ENCODE measurements at places on chromosomes 5 and 9.

- peak overlapping the region; percentile 81 for H3K27ac ChIP-seq
- no peaks in the 10 kb centered on the region for H3K27me3 ChIP-seq
- peaks cover 11% of the 10 kb centered on the region for H3K4me1 ChIP-seq
- peak overlapping the region; percentile 35 for H3K4me3 ChIP-seq
- DNase-seq = peak; percentile 70
- no peaks in the 10 kb centered on the region for H3K36me3 ChIP-seq
Measured at GRCh38 chr9:16964228-16964627, 93.8 kb upstream of the BNC2 start.

- no peaks in the 10 kb centered on the region for H3K27me3 ChIP-seq
- H3K36me3 ChIP-seq = no peaks in the 10 kb centered on the region
- H3K27ac ChIP-seq = no peak overlapping the region
- peaks cover 6% of the 10 kb centered on the region for H3K4me1 ChIP-seq
- no peak overlapping the region for H3K4me3 ChIP-seq
- peak; percentile 28 for DNase-seq
Measured at GRCh38 chr9:80552931-80553330, 981.2 kb downstream of the TLE4 start.

DNA sequence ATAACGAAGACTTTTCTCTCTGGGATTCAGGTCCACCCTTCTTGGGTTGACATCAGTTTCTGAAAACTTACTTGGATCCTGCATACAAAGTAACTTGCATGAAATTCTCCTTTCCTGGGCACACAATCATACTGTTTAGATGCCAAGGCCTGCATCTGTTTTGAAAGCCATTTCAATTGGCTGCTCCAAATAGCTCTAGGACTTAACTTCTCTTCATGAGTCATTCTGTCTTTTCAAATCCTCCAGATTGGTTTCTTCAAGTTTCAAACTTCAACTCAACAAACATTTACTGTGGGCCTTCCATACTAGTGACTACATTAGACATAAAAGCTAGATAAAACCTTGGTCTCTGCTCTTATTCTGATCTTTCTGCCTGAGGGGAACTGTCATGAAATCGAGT is 54.8 kb upstream of the HMHB1 start:
- no peak overlapping the region for H3K4me3 ChIP-seq
- no peaks in the 10 kb centered on the region for H3K36me3 ChIP-seq
- no peaks in the 10 kb centered on the region for H3K27me3 ChIP-seq
- H3K27ac ChIP-seq = no peak overlapping the region
- no peaks in the 10 kb centered on the region for H3K4me1 ChIP-seq

DNA sequence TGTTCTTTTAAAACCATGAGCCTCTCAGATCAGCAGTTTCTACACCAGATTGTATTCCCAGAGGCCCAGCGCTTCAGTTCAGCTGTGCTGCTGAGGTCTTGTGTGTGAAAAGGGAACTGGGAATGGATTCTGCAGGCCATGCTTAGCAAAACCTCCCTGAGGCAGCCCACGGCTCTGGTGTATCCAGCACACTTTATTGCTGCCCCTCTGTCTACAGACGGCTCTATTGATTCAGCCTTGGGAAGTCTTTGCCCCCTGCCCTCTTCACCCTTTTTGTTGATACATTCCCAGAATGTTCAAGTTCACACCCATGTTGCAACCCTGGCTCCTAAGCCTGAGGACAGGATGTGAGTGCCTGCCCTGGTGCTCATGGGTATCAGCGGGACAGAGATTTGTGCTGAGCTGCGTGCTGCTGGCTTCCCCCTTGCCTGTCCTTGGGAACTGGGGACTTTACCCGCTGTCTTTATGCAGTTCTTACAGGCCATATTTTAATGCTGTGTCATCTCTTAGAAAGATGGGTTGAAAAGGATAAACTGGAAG is 37.3 kb downstream of the ARHGAP26 start:
- H3K27me3 ChIP-seq = no peaks in the 10 kb centered on the region
- 0 out of 2 replicates have a peak overlapping the region, but pooled peaks have one; percentile 2 for H3K4me3 ChIP-seq
- DNase-seq = peak; percentile 89
- no peaks in the 10 kb centered on the region for H3K36me3 ChIP-seq

GRCh38 chr9:87119328-87119881 is 172.1 kb upstream of the GAS1 start:
- no peaks in the 10 kb centered on the region for H3K4me1 ChIP-seq
- no peak overlapping the region for H3K4me3 ChIP-seq
- H3K27ac ChIP-seq = no peak overlapping the region
- peak; percentile 21 for DNase-seq
- no peaks in the 10 kb centered on the region for H3K27me3 ChIP-seq

- peaks cover 7% of the 10 kb centered on the region for H3K36me3 ChIP-seq
- no peak for DNase-seq
- peaks cover 20% of the 10 kb centered on the region for H3K4me1 ChIP-seq
- H3K27ac ChIP-seq = no peak overlapping the region
- H3K4me3 ChIP-seq = no peak overlapping the region
Measured at GRCh38 chr9:120860083-120860482, 16.9 kb downstream of the PHF19 start.

- DNase-seq = no peak
- no peak overlapping the region for H3K27ac ChIP-seq
- no peak overlapping the region for H3K4me3 ChIP-seq
- H3K27me3 ChIP-seq = no peaks in the 10 kb centered on the region
- H3K36me3 ChIP-seq = no peaks in the 10 kb centered on the region
Measured at GRCh38 chr5:91885291-91886265, 502.5 kb upstream of the ARRDC3 start.

DNA sequence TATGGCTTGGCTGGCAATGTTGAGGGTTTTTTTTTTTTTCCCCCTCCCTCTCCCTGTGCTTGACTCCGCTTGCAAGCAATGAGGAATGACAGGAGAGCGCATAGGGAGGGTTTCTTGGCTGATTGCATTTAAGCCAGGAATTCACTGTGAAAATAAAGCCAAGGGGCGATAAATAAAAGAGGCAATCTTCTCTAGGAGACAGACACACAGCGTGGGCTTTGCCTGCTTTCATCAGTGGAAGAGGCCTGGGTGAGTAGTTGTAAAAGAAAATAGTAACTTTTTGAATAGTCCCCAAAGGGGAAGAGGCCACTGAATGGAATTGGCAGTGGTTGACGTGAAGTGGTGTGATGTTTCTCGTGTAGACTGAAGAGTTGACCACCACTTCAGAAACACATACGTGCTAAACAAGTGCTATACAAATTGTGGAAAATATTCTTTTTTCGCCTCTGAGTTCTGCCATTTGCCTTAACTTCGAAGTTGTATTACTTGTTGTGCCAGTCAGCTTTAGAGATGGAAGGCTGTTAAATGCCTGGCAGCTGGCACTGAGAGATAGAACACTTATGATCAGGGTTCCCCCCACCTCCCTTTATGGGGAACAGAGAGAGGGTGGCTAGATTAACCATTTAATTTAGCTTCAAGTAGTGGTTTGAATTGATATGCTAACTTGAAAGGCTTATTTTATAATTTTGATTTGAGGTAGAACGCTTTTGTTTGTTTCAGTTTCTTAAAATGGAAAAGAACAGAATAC is 3.0 kb downstream of the ZSWIM6 start:
- DNase-seq = no peak
- H3K27me3 ChIP-seq = no peaks in the 10 kb centered on the region
- H3K4me3 ChIP-seq = no peak overlapping the region
- 0 out of 2 replicates have a peak, but pooled peaks cover 8% of the 10 kb centered on the region for H3K36me3 ChIP-seq
- H3K27ac ChIP-seq = no peak overlapping the region

DNA sequence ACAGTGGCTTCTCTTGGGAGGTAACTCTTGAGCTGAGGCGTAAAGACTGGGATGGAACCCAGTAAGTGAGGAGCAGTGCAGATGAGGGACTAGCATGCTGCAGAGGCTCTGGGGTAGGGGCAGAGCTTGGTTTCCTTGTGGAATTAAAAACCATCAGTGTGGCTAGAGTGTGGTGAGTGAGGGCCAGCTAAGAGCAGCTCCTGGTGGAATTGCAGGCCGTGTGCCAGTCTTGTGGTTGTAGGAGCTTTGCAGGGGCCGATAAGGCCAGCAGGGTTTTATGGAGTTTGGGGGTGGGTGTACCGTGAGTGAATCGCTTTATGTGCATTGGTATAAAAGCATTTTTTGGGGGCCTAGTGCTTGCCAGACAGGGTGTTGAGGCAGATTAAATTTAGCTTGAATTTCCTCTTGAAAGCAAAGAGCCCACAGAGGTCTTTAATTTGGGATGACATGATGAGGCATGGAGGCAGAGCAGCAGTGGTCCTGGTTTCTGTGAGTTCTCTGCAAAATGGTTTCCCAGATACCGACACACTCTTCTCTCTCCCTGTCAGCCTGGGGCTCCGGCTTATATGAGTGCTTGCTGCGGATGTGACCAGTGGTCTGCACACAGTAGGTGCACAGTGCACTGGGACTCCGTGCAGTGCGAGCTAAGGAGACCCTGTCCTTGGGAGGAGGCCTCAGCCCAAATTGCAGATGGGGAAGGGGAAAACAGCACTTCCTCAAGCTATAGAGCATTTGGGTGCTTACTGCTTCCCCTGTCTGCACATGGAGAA is 176.4 kb upstream of the PITX1 start:
- no peak for DNase-seq
- H3K4me1 ChIP-seq = peaks cover 78% of the 10 kb centered on the region
- H3K36me3 ChIP-seq = no peaks in the 10 kb centered on the region
- no peaks in the 10 kb centered on the region for H3K27me3 ChIP-seq
- no peak overlapping the region for H3K4me3 ChIP-seq
- no peak overlapping the region for H3K27ac ChIP-seq

GRCh38 chr5:2797160-2797559 is 45.7 kb upstream of the IRX2 start:
- H3K36me3 ChIP-seq = no peaks in the 10 kb centered on the region
- H3K27ac ChIP-seq = no peak overlapping the region
- no peaks in the 10 kb centered on the region for H3K27me3 ChIP-seq
- no peak overlapping the region for H3K4me3 ChIP-seq

- no peak overlapping the region for H3K4me3 ChIP-seq
- no peaks in the 10 kb centered on the region for H3K27me3 ChIP-seq
- peaks cover 4% of the 10 kb centered on the region for H3K36me3 ChIP-seq
- H3K27ac ChIP-seq = no peak overlapping the region
Measured at GRCh38 chr9:125568621-125569020, 138.4 kb downstream of the MAPKAP1 start.

DNA sequence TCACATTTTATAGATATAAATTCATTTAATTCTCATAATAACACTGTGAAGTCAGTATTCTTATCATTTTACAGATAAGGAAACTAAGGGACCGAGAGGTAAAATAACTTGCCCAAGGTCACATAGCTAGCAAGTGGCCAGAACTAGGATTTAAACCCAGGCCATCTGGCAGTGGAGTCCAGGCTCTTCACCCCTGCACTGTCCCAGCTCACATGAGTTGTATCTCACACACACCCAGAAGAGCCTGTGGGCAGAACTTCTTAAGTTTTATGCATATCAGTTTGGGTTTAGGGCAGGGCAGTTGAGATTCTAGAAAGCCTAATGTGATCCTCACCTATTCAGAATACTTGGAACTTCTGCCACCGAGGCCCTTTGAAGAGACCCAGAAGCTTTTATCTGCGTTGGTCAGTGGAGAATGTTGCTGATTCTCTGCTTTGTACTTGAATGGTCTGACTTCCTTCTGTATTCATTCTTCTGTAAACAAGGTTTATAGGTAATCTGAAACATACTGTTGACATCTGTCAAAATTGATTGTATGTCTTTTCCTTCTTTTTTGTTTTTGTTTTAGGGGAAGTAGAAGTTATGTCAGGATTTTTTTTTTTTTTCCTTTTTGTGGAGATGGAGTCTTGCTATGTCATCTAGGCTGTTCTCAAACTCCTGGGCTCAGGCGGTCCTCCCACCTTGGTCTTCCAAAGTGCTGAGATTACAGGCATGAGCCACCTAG is 75.8 kb downstream of the KIAA1958 start:
- no peaks in the 10 kb centered on the region for H3K27me3 ChIP-seq
- DNase-seq = no peak
- no peaks in the 10 kb centered on the region for H3K36me3 ChIP-seq
- H3K27ac ChIP-seq = no peak overlapping the region
- no peaks in the 10 kb centered on the region for H3K4me1 ChIP-seq

GRCh38 chr9:13268469-13268868 is 11.0 kb downstream of the MPDZ start:
- DNase-seq = no peak
- H3K27ac ChIP-seq = no peak overlapping the region

- no peaks in the 10 kb centered on the region for H3K4me1 ChIP-seq
- H3K4me3 ChIP-seq = no peak overlapping the region
Measured at GRCh38 chr9:75814667-75815066, 75.8 kb upstream of the PCSK5 start.

DNA sequence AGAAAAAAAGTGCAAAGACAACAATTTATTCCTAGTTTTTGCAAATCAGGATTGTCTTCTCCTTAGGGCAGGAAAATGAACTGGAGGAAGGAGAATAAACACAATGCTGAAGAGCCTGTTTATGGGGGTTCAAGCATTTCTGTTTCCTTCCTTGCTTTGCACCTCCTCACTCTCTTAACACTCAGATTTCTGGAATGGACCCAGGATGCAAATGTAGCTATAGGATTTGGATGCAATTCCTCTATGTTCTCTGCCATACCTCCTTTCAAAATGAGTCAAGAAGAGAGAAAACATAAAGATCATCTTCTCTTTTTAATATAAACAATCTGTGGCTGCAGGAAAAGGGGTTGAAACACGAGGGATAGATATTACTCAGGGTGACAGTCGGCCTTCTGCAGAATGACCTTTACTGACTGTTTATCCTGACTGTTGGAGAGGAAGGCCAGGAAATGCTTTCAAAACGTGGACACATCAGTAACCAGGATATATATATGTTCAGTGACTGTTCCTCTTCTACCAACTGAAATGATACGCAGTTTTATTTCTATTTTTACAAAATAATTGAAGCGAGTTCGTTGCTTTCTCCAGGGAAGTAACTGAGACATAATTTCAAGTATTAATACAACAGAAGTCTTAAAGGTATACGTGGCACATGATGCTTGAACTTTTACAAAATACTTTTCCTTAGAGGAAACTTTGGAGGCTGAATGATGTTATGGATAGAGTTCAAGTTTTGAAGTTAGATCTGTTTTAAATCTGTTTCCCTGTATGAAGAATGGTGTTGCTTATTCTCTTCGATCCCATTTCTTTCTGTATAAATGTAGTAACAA is 44.4 kb downstream of the ACTBL2 start:
- peaks cover 15% of the 10 kb centered on the region for H3K4me1 ChIP-seq
- no peak for DNase-seq
- no peaks in the 10 kb centered on the region for H3K36me3 ChIP-seq
- no peak overlapping the region for H3K4me3 ChIP-seq

DNA sequence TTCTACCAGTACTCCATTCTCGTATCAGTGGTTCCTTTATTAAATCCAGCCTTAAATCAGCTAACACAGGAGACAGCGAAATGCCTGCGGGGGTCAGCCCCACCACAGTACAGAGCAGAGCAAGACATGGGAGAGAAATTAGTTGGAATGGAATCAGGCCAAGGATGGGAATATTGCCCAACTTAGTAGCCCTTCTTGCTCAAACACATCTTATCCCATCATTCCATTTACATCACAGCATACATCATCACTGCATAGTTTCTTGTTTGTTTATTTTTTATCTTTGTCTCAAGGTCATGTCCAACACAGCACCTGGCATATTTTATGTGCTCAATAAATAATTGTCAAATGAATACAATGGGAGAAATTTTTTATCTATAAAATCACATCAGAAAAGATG is 34.3 kb upstream of the DAB2 start:
- no peaks in the 10 kb centered on the region for H3K4me1 ChIP-seq
- H3K27ac ChIP-seq = no peak overlapping the region
- H3K36me3 ChIP-seq = no peaks in the 10 kb centered on the region
- no peak for DNase-seq

- DNase-seq = no peak
- no peak overlapping the region for H3K4me3 ChIP-seq
- no peak overlapping the region for H3K27ac ChIP-seq
- no peaks in the 10 kb centered on the region for H3K36me3 ChIP-seq
- no peaks in the 10 kb centered on the region for H3K27me3 ChIP-seq
Measured at GRCh38 chr9:76213751-76214150, 180.5 kb downstream of the RFK start.
